ENCODE measurements at places on chromosomes 5 and 9.

DNA sequence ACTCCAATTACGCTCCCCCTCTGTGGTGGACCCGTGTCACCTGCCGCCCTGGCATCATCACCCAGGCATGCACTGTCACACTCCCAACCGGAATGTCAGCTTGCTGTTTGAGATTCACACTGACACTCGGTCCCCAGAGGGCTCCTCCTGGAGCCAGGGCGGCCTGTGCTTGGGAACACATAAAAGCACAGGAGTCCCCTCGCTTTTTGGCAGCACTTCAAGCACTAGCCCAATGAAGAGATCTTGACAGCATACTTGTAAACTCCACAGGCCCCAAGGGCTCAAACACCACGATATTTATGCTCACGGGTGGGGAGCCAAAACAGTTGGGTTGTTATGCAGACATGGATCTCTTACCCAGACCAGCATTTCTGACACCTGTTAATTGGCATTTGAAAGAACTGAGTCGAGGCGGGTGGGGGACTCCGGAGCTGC is 90.8 kb upstream of the EGFLAM start:
- DNase-seq = no peak

DNA sequence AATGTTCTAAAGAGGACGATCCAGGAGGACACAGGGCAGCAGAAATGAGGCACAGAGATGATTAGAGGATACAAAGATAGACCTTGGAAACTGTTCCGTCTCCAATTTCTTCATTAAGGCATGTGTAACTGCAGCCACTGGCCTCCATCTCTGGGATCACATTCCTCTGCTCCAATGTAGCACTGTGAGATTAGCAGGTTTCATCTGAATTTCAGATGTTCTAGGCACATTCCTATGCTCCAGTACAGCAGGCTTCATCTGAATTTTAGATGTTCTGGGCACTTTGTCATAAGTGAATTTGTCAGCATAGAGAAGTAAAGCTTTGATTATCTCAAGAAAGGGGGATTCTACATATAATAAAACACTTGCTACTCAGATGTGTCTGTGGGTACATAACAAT is 671.4 kb downstream of the MTRR start:
- DNase-seq = no peak

- DNase-seq = peak; percentile 96
Measured at GRCh38 chr9:14314929-14315874, 1.3 kb upstream of the NFIB start.

DNA sequence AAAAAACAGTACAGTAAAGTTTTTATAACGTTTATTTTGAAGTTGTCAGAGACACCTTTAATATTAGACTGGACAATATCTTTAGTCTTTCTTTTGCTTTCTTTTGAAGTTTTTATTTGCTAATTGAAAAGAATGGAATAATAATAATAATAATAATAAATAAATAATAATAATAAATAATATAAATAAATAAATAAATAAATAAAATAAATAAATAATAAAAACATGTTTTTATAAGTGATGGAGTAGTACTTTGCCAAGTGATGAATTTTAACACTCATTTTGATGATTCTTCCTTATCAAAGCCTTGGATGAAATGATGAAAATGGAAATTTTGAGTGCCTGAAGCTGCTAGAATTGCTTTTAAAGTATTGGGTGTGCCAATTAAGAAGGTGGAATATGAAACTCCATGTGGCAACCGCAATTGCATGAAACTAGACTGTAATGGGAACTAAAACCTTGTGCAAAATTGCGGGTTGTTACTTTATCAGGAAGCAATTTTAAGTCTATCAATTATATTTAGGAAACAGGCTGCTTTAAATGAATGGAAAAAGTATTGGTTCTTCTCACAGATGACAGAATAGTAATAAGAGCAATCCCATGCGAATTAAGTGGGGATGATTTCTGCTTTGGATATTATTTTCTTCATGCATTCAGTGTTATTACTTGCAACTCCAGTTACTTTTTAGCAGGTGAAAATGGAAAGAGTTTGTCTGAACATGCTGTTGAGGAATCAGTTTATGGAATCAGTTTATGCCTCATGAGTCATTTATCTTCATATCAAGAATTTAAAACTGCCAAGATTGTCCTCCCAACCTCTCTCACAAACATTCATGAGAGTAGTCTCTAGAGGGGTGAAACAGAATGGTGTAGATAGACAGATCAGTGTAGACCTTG is 4.6 kb downstream of the ANXA1 start:
- no peak for DNase-seq

- DNase-seq = no peak
Measured at GRCh38 chr9:5095795-5096194, 89.6 kb downstream of the INSL6 start.

- DNase-seq = no peak
Measured at GRCh38 chr5:113387844-113388243, 46.9 kb downstream of the TSSK1B start.

GRCh38 chr9:26904070-26904469 is 11.5 kb upstream of the CAAP1 start:
- DNase-seq = no peak

GRCh38 chr9:123048748-123049147 is 15.3 kb downstream of the GPR21 start:
- DNase-seq = no peak

GRCh38 chr5:111427762-111428161 is 84.6 kb downstream of the STARD4 start:
- no peak for DNase-seq

GRCh38 chr9:136154943-136155342 is 36.3 kb upstream of the TMEM250 start:
- DNase-seq = peak; percentile 8

DNA sequence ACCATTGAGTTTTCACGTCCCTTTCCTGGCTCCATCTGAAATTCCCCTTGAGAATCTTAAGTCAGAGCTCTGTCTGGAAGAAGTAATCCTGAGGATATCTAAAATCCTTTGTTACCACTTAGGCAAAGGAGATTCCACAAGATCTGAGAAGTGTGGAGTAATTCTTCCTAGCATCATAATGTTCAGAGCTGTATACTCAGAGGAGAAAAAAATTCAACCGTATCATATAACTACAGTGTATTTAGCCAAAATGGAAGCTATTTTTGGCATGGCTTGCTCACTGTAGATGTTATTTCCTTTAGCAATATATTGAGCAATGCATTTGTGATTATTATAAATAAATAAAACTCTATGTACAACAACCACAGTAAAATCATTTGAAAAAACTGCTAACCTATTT is 1858.4 kb downstream of the EFNA5 start:
- DNase-seq = no peak

- no peak for DNase-seq
Measured at GRCh38 chr9:125861405-125862058, 114.4 kb downstream of the PBX3 start.

- no peak for DNase-seq
Measured at GRCh38 chr5:124876566-124876965, 130.1 kb upstream of the ZNF608 start.

DNA sequence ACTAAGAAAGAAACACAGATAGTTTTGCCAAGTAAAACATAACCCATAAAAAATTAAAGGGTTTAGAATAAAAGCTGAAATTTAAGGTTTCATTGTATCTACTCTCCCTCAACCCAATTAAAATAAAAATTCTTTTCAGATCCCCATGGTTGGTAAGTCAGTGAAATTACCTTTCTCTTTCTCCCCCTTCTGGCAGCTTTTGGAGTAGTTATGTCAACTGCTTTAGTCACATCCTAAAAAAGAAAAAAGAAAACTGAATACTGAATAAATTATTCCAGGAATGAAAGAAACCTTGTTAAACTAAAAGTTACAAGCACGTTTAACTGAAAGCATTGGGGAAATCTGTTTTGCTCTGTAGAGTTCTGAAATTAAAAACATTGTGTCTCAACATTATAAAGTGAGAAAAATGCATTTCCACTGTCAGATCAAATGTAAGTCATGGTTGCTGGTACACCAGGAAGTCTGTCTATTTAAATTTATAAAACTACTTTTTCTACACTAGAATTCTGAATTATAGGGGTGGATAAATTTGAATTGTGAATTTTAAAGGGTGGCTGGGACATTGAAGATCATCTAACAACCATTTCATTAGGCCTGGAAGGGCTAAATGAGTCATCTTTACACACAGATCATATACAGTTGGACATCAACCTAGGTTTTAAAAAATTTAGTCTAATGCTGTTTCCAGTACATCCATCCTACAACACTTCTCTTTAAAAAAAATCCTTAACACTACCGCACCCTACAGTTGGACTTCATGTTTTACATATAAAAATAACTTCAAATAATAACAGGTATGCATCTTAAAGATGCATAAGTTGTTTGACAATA is 24.7 kb downstream of the PSIP1 start:
- no peak for DNase-seq

- no peak for DNase-seq
Measured at GRCh38 chr9:85451680-85452079, 290.1 kb downstream of the AGTPBP1 start.

DNA sequence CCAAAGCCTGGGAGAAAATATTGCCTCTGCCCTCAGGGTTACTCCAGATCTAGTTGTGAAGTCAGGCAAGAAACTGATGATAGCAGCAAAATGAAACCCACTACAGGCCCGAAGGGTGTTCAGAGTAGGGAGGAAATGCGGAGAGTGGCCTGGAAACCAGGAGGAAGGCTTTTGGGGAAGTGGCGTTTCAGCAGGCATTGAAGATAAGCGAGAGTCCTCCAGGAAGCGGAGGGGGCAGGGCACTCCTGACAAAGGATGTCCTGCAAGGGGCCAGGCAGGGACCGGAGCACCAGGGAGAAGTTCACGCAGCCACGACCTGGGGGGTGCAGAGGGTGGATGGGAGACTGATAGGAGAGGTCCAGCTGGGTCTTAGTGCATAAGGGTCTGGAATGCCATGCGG is 7.8 kb upstream of the FOXI1 start:
- DNase-seq = no peak

GRCh38 chr9:93107151-93107824 is 11.3 kb downstream of the CARD19 start:
- DNase-seq = no peak

DNA sequence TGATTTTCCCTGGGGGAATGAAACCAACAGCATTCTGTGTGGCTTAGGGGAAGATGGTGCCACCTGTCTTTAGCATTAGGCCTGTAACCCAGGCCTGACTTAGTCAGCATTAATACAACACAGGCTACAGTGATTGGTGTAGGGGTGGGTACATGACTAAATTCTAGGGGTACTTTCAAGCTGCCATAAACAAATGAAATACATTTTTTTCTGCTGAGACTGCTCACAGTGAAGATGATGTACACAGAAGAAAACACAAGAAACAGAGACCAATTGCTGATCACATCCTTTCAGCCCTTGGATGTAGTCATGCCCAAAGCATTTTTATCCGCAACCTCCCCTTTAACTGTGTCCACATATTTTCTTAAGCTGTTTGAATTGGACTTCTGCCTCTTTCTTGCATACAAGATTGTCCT is 527.2 kb downstream of the KCTD16 start:
- DNase-seq = no peak

DNA sequence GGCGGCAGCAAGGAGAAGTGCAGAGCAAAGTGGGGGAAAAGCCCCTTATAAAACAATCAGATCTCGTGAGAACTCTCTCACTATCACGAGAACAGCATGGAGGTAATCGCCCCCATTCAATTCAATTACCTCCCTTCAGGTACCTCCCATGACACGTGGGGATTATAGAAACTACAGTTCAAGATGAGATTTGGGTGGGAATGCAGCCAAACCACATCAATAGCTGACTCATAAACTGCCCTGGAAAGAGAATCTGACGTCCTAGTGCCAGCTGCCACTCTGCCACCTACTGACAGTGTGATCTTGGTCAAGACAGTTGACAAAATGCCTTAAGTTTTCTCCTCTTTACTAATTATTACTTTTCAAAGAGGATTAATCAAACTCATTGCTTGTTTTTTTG is 128.3 kb downstream of the GPBP1 start:
- no peak for DNase-seq

DNA sequence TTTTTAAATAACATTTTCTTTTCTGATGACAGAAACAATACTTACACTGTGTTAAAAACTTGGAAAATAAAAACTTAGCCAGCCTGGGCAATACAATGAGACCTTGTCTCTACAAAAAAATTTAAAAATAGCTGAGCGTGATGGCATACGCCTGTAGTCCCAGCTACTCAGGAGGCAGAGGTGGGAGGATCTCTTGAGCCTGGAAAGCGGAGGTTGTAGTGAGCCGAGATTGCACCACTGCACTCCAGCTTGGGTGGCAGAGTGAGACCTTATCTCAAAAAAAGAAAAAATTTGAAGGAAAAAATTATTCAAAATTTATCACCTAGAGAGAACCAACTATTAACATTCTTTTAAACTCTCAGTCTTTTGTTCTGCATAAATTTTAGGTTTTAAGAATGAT is 4.9 kb upstream of the CMYA5 start:
- DNase-seq = no peak

GRCh38 chr9:127102176-127102575 is 20.3 kb downstream of the ANGPTL2 start:
- no peak for DNase-seq

GRCh38 chr9:7196467-7196866 is 438.7 kb downstream of the KDM4C start:
- no peak for DNase-seq

- DNase-seq = no peak
Measured at GRCh38 chr5:95285409-95285755, 488 bp upstream of the MCTP1 start.

DNA sequence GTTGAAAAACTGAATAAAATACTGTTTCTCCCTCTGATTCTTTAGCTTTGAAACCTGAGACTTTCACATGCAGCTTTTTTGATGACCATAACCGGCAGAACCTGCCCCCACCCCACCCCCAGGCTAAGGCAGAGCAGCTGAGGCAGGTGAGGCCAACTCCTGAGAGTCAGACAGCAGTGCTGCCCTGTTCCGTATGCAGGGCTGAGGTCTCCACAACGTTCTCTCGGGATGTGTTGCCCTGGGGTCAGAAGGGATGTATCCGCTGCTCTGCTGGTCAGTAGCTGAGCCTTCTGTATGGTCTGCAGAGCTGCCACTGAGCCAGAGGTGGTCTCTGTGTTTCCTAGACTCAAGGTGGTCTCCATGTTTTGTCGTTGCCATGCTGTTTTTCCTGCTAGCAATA is 190.5 kb downstream of the AOPEP start:
- DNase-seq = no peak

GRCh38 chr5:144794922-144795321 is 624.2 kb downstream of the KCTD16 start:
- no peak for DNase-seq

DNA sequence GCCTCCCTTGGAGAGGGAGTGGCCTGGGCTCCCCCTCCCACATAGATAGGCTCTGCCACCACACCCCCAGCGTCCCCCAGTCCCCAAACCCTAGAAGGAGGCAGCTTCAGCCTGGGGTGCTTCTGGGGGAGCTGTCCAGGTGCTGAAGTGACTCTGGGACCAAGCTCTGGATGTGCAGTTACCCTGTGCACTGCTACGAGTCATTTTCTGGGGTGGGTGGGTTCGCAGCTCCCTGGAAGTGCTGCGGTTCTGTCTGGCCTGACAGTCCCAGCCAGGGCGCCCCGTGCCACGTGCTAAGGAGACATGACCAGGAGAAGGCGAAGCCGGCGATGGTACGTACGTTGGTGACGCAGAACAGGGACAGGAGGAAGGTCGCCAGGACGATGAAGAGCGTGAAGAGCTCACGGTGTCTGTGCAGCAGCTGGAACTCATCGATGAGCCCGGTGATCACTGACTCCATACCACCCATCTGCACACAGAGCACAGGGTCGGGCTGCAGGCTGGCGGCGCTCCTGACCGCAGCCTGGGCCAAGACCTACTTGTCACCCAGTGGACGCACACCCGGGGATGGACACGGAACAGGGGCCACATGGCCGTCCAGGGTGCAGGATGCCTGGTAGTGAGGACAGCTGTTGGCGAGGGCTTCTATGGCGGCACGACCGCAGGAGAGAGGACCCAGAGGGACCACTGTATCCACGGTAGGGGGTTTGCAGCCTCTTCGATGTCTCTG is 35.7 kb downstream of the SLC6A3 start:
- no peak for DNase-seq

GRCh38 chr9:128003966-128004604 is 23.3 kb upstream of the EEIG1 start:
- DNase-seq = no peak
